ENCODE measurements at places on chromosomes 1 and 21.

- peak; percentile 25 for DNase-seq
Observed at GRCh38 chr1:91803847-91804545, 82.0 kb downstream of the TGFBR3 start.

- no peak for DNase-seq
Observed at GRCh38 chr1:244154508-244154871, 103.4 kb downstream of the ZBTB18 start.

DNA sequence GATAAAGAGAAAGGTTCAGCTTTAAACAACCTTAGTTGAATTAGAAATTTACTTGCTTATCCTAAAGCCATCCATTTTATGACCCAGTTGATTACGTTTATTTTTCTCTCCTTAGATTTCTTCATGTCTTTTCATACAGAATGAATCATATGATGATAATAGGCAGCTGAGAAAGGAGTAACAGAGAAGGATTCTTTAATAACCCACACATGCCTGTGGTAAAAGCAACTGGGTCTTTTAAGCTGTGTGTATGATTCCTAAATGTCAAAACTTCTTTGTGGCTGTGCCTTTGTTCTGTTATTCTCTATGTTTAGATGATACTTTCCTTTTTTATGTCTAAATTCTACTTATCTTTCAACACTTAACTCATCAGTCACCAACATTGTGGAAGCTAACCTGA is 626.5 kb downstream of the NCAM2 start:
- no peak for DNase-seq

DNA sequence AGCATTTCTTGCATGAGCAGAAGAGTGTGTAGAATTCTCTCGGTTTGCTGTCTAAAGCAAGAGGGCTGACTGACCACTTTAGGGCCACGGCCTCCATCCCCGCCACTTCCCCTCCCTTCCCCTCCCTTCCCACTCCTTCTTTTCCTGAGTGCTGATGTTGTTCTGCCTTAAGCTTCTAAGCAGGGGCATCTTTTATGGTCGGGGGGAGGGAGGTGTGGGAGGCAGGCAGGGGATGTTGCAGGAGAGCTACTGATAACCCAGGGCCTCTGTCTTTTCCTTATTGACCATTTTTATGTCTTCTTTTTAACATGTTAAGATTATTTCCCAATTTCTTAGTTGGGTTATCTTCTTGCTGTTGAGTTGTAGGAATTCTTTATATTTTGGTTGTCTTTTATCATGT is 15.1 kb downstream of the USP25 start:
- no peak for DNase-seq
